Fibroblast of skin of left biceps (primary cell): ENCODE measurements at places on chromosomes 4 and X.

DNA sequence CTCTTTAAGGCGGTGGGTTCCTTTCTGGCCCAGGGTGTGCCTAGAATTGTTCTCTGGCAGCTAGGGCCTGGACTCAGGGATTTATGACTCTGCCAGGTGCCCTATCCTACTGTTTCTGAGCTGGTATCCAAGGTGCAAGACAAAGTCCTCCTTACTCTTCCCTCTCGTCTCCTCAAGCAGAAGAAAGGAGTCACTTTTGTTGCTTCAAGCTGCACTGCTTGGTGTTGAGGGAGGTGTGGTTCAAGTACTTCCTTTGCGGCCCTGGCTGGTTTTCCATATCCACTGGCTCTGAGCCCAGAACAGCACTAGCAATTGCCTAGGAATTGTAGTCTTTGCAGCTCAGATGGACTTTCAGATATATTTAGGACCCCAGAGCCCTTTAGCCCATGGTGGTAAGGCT is 39.3 kb downstream of the RTL3 start:
- no peak for DNase-seq

DNA sequence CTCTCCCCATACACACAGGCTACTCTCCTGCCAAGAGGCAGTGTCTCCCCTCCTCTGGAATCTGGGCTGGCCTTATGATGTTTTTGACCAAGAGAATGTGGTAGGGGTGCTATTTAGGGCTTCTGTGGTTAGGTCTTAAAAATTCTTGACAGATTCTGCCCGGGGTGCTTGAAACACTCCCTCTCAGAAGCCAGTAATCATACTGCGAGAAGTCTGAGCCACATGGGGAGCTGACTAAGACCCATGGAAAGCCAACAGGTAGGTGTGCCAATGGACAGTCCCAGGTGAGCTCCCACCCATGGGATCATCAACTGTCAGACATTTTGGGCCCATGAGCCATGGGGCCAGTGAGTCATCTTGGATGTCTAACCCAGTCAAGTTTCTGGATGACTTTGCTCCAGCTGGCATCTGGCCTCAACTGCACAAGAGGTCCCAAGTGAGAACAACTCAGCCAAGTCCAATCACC is 315.7 kb downstream of the FBXW7 start:
- DNase-seq = no peak

DNA sequence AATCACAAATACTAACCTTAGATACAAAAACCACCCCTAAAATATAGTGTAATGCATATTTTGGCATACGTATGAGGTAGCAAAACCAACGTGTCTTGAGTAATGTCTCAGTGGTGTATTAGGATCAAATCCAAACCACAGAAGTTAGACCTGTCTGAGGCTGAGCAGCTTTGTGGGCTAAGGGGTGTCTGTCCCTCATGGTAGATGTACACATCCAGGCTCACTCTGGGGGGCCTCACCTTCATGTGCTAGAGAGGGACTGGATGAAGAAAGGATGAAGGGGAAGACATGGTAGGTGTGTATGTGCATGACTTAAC is 188.0 kb upstream of the TBC1D9 start:
- DNase-seq = peak; percentile 77

GRCh38 chr4:4689694-4690440 is 148.0 kb upstream of the STX18 start:
- no peak for DNase-seq

- DNase-seq = no peak
These were observed 1.5 kb downstream of the LRPAP1 start for GRCh38 chr4:3530663-3531254.

DNA sequence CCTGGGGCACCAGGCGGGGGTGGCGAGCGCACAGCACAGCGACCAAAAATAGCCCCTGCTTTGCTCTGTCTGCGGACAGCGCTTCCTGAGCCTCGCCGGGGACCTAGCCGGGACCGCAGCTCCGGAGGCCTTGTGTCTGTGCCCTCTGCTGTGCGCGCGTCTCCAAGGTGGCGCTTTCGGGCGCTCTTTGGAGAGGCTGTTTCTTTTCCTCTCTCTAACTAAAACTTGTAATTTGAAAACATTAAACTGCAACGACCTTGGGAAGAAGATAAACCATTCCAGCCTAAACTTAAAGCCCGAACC is 3.4 kb downstream of the ARX start:
- DNase-seq = no peak

GRCh38 chr4:31370866-31371465 is 650.8 kb downstream of the PCDH7 start:
- DNase-seq = no peak

DNA sequence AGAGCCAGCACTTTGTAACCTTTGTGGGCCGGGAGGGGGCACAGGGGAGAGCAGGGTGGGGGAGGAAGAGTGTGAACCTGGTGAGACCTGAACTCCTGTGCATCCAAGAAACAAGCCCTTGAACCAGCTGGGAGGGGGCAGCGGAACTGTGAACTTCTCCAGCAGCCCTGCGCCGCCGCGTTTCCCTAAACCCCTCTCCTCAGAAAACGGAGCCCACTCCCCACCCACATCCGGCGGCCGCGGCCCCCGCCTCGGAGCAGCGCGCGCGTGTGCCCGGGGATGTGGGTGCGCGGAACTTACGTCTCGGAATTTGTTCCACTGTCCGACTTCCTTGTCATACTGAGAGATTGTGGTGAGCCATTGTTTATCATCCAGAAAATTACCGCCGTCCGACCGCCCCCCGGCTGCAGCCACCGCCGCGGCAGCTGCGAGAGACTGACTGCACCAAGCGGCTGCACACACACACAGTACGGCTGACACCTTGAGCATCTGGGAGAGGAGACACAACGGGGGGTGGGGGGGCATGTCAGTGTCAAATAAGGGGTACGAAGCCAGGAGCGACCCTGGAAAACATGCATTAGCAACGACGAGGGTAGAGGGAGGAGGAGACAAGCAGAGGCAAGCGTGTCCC is 494 bp downstream of the SPOCK3 start:
- no peak for DNase-seq

GRCh38 chr4:186051096-186051495 is 17.9 kb upstream of the TLR3 start:
- DNase-seq = no peak

- no peak for DNase-seq
These were observed 1.5 kb downstream of the KLF8 start for GRCh38 chrX:56233682-56234081.

GRCh38 chr4:42262701-42263490 is 110.4 kb upstream of the BEND4 start:
- no peak for DNase-seq

GRCh38 chr4:2352171-2352570 is 66.3 kb downstream of the ZFYVE28 start:
- no peak for DNase-seq

GRCh38 chrX:68666580-68666979 is 19.1 kb downstream of the STARD8 start:
- no peak for DNase-seq

DNA sequence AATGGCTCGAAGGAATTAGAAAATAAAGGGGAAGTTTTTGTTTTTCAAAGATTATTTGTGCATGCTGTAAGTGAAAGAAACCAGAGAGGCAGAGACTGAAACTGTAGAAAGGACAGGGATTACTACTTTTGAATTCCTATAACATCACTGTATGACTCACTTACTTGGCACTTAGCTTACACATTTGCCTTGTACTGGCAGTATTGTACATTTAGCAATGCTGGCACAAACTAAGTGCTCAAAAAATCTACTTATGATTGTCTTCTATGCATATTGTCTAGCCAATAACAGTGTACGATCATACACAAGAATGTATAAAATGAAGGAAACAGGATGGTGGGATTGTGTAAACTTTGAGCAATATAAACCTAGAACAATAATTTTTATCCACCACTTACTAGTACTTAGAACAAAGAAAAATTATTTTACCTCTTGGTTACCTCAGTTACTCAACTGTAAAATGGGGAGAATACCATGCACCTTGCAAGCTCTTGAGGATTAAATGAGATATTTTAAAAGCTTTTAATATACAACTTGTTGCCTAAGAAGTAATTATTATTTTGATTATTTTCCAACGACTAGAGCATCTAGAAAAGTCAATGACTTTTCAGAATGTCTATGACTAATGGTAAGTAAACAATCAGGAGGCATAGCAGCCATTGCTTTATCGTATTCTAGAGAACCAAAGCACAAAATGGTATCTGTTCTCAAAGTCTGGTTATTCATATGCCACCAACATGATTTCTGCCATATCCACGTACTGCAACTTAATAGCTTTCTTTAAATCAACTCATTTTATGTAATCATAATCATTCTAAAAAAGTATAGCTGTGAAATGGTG is 4.7 kb downstream of the FAM120C start:
- peak; percentile 51 for DNase-seq

- DNase-seq = peak; percentile 24
These were observed 23.7 kb downstream of the DCHS2 start for GRCh38 chr4:154467886-154468285.

DNA sequence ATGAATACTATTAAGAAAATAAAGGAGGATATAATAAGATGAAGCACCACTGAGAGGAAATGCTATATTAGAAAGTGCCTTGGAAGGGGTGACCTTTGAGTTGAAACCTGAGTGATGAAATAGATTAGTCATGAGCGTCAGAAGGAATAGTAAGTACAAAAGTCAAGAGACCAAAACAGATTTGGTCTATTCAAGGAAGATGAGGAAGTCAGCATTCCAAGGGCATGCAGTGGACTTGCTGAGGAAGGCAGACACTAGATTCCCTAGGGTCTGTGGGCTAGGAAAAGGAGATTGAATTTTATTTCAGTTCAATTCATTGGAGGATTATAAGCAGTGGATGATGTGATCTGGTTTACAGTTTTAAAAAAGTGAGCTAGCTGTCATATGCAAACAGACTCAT is 73.0 kb upstream of the WDFY3 start:
- peak; percentile 38 for DNase-seq

DNA sequence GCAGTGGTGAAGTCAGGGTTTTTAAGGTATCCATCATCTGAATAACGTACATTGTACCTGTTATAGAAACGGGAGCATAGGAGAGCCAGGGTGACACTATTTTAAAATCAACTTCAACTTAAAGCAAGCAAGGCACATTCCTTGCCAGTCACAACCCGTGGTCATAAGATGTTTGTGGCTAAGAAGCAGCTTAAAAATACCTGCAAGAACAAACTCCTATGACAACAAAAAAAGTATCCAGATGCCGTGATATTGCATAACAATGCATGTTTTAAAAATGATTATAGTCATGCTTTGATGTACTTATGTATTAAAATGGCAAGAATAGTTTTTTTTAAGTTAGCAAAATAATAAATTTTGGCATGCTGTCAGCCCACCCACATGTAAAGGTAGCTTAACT is 16.5 kb upstream of the SYNPO2 start:
- DNase-seq = no peak

- DNase-seq = no peak
These were observed at the start of gene ZIC3 for GRCh38 chrX:137565921-137566745. ZIC3 (plus strand) TSS chrX:137566127; CDS start chrX:137566692, 565 bp downstream.

- DNase-seq = no peak
These were observed 339.8 kb upstream of the GATB start for GRCh38 chr4:152100379-152101201.

DNA sequence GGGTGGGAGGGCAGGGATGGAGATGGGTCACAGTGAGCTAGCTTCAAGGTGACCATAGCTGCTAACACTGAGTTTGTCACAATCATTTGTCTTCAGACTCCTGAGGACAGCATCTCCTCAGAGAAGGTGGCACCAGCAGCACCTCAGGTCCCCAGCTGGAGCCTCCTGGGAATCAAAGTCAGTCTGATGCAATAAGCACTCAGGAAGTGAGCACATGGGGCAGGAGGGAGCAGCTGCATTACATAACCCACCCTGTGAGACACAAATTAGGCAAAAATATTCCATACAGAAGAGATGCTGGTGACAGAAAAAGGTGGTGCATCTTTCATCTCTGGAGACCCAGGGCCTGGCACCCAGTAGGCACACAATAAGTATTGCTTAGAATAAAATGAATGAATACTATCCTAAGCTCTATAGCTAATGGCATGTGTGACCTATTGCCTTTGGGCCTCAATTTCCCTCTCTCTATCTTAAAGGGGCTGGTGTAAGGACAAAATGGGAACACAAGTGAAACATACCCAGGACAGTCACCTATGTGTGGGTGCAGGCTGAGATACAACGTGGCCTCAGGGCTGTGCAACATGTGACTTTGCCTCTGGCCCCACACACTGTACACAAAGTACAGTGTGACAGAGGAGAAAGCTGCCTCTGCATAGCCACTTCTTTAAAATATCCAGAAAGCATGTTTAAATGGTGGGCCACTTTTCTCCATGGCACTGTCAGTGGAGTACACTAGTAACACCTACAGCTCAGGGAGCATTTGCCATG is 37.1 kb downstream of the SLC39A8 start:
- no peak for DNase-seq

DNA sequence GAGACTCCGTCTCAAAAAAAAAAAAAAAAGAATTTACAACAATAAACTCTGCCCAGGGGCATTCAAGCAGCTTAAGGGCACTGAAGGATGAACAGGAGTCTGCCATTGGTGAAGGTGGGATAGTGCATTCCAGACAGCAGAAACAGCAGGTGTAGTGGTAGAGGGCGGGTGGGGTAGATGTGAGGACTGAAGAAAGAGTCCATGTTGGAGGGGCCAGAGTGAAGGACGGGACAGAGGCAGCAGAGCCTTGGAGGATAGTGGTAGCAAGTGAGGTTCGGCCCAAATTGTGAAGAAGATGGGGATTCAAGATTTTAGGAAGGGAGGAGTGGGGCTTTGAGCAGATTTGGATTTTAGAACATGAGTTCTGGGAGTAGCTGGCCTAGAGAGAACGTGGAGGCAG is 75.7 kb downstream of the MED28 start:
- DNase-seq = no peak

DNA sequence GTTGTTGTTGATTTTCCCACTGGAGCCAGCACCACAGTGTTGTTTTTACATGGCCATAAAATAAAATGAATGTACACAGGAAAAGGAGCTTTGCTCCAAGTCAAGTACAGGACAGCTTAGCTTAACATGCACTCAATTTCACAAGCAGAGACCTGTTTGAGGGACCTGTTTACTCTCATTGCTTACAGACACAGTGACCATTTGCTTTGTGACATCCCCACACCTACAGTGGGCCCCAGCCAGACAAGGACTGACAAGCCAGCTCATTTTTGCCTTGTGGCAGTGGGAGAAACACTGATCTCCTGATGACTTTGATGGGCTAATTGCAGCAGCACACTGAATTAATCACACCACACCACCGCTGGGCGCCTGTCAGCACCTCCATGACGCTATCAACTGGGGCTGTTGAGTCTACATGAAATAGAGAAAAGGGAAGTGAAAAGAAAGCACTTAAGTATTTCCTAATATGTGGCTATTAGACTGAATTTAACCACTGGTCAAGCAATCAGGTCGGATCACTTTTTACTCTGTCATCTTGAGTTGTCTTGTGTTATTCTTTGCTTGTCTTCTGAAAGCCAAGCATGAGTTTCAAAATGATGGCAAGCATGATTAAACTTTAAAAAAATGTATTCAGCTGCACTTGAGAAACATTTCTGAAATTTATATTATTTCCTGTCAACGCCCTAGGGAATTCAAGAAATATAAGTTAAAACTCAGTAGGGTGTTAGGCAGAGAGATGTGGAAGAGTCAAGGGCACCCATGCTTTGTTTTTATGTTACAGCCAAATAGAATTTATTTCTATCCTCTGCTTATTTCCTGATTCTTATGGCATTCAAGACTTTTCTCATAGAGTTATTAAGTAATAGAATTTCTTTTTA is 557.7 kb downstream of the RAB28 start:
- DNase-seq = no peak

- no peak for DNase-seq
These were observed 262.5 kb downstream of the FBXW7 start for GRCh38 chr4:152273343-152273742.

- DNase-seq = no peak
These were observed 74.2 kb downstream of the STAG2 start for GRCh38 chrX:124035657-124036056.
